ENCODE measurements at places on chromosomes 12 and 14. TPM values are rescaled to one million over a fixed set of nuclear protein-coding genes. Genes with fewer than 3 reads are reported as not detected.

DNA sequence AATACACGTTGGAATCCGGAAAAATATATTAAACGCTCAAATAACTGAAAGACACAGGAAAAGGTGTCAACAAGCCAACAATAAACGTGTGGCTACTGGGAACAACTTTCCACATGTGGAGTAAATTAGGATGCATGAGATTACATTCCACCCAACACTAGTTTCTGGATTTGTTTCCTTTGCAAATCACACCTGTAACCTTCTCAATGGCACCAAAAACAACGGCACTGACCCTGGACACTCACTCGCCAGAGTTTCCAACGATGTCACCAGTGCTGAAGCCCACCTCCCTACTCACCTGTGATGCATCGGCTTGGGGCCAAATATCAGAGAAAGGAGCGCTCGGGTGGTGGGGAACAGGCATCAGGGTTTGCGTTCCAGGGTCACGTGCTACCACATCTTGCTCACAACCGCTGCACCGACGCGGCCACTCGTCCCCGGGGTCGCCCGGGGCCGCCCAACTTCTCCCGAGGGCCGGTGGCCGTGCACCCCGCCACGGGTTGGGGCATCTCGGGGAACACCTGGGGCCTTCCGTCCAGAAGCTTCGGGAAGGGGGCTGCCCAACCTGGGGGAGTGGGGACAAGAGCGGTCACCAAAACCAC, 629 bp downstream of the PRDM4 start:
- no peak for DNase-seq

- DNase-seq: no peak
Measured at GRCh38 chr12:123148655-123149054, 2.2 kb downstream of the PITPNM2 start.

Gene VPS33A
- 20.8 TPM for polyA plus RNA-seq

GRCh38 chr12:124713436-124714082, 146.1 kb upstream of the NCOR2 start:
- no peak for DNase-seq

Gene DPPA3
- polyA plus RNA-seq: 0.17 TPM

- DNase-seq: no peak
Measured at GRCh38 chr12:130540376-130540775, 175.7 kb downstream of the RIMBP2 start.

- no peak for DNase-seq
Measured at GRCh38 chr12:28156804-28157203, 33.5 kb upstream of the CCDC91 start.

Gene TAS2R31
- 2.2 TPM for polyA plus RNA-seq

GRCh38 chr12:94730847-94731246, 80.5 kb upstream of the TMCC3 start:
- DNase-seq: no peak

GRCh38 chr14:85799668-85800067, 269.7 kb downstream of the FLRT2 start:
- no peak for DNase-seq

Gene CAND1
- polyA plus RNA-seq: 247 TPM

Gene CABP1
- 7.7 TPM for polyA plus RNA-seq

Gene NTS
- 4.1 TPM for polyA plus RNA-seq

- DNase-seq: peak; percentile 65
Measured at GRCh38 chr14:93431036-93431670, 414 bp downstream of the UNC79 start.

DNA sequence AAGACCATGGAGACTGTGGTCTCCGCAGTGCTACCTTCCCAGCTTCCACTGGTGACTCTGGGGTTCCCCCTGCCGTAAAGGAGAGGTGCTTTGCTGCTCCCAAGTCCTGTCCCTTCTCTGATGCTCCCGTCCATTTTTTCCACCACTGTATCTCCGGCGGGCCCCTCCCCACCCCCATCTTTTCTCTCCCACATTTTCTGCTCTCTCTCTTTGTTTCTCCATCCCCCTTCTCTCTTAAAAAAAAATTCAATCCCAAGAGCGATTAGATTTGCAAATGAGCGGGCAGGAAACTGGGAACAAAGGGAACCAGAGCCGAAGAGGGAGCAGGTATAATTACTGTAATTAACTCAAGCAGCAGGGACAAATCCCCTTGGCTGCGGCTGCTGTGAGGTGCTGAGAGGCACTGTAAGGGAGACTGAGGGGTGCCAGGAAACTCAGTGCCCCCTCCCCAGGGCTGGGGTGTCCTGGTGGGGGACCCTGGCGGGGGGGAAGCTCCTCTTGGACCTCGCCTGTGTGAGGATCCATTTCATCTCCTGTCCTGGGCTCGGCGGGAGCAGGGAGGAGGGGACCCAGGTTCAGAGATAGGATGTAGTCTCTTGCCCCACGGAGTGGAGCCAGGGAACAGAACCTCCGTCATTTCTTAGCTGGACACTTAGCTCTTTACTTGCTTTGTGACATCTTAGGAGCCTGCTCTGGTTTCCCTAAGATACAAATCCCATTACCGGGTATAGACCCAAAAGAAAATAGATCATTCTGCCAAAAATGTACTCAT, 140.4 kb upstream of the NRXN3 start:
- no peak for DNase-seq

Gene CLEC14A
- polyA plus RNA-seq: 11.4 TPM

Gene EFCAB11
- 23.7 TPM for polyA plus RNA-seq

Gene TSHR
- polyA plus RNA-seq: 0.88 TPM

Data from left kidney (tissue), 8 donors.